Calu3 (cell line): ENCODE measurements at places on chromosomes 7 and 10.

DNA sequence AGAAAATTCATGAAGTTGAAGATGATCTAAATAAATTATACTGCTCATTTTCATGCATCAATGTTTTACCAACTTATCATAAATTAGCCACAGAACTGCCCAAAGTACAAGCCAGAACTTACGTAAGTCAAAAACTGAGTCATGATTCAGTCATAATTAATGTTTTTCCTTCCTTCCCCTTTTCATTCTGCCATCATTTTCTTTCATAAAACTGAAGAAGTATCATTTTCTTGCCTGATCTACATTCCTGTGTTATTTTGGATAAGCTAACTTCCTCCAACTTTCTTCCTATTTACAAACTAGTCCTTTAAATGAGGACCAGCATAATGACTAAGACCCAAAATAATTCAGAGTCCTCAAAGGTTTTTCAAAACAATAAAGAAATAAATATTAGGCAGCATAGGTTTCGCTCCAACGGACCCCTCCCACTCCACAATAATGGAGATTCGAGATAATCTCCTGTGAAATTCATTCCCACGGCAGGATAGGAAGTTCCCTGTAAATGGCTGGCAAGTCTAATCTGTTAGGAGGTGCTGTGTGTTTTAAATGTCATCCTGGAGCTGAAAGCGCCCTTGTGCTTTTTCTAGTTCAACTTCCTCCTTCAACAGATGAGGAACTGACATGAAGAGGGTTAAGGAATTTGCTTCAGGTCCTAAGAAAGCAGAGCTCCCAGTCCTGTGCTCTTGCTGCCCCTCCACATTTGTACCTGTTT lies 218.9 kb downstream of the DOCK4 start:
- DNase-seq = no peak

DNA sequence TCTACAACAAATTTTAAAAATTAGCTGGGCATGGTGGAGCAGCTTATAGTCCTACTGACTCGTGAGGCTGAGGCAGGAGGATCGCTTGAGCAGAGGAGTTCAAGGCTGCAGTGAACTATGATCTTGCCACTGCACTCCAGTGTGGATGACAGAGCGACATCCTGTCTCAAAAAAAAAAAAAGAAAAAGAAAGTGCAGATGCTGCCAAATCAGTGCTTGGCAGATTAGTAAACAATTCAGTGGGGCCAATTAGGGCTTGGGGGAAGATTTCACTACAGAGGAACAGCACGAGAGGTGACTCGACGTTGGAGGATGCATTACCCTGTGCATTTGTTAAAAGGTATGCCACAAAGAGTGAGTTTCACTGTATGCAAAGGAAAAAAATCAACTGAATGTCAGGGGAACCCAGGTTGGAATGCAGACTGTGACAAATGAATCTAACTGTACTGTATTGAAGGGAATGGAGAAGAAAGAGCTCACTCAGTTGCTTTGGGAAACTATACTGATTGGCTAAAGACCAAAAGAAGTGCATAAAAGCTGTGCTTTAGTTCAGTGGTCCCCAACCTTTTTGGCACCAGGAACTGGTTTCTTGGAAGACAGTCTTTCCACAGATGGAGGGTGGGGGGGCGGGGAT lies 31.6 kb downstream of the GARIN1A start:
- no peak for DNase-seq

GRCh38 chr10:17316488-17317170 lies 88.6 kb downstream of the VIM start:
- no peak for DNase-seq

- DNase-seq = no peak
These were observed 103.3 kb upstream of the PFKP start for GRCh38 chr10:2963889-2964631.

DNA sequence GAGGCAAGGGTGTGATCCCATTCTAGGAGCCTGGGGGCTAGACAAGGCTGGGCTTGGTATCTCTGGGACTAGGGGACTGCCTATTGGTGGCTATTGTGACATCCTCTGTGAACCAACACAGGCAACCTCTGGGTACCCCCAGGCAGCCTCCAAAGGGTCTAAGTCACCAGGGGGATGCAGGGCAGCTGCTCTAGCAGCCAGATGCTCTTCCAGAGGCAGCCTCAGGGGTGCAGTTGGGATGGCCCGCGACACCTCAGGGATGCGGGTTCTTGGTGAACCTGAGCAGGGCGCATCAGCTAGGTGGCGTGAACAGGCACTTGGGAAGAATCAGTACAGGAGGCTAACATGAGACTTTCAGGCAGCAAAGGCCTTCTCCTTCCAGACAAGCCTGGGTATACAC lies 1.6 kb upstream of the TMEM120A start:
- DNase-seq = no peak

- DNase-seq = peak; percentile 82
These were observed 14.9 kb downstream of the TRIM56 start for GRCh38 chr7:101099969-101100781.

GRCh38 chr10:116817780-116818343 lies 31.4 kb upstream of the ENO4 start:
- no peak for DNase-seq

GRCh38 chr10:124308811-124309210 lies 109.9 kb downstream of the OAT start:
- DNase-seq = no peak

DNA sequence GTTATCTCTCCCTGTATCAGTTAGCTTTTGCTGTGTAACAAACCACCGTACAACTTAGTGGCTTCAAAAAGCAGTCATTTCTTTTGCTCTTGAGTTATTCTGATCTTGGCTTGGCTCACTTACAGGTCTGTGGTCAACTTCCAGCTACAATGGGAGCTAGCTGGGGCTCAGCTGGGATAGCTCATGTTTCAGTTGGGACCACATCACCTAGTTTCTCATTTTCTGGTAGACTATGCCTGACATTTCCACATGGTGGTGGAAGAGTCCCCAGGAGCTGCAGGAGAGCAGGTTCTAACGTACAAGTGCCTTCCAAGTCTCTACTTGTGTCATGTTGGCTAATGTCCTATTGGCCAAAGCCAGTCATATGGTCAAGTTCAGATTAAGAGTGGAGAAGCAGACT lies 25.8 kb upstream of the PIP4K2A start:
- no peak for DNase-seq

DNA sequence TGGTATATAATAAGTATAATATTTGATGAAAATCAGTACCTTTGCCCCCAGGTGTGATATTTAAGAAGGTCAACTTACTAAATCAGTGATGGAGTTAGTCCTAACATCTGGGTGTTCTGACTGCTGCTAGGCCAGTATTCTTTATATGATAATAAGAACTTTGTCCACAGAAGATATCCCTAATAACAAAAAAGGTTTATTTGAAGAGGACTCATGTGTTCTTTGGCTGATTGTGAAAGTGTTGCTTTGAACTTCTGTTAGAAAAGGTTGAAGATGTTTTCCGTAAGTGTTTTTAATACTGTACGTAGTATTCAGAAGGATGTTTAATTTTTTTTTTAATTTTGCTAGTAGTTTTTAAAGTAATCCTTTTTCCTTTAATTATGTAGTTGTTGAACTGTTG lies 10.2 kb downstream of the PTEN start:
- DNase-seq = no peak

DNA sequence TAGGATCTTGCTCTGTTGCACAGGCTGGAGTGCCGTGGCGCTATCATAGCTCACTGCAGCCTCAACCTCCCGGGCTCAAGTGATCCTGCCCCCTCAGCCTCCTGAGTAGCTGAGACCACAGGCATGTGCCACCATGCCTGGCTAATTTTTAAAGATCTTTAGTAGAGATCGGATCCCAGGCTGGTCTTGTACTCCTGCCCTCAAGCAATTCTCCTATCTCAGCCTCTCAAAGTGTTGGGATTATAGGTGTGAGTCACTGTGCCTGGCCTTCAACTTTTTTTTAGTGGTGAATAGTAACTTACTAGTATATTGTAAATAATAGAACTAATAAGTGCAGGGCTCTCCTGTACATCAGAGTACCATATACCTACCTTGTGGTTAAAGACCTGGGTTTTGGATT lies 52.1 kb upstream of the LMTK2 start:
- no peak for DNase-seq

GRCh38 chr7:143485500-143485899 lies 7.8 kb downstream of the TAS2R41 start:
- no peak for DNase-seq

- DNase-seq = no peak
These were observed 32.3 kb downstream of the CAV1 start for GRCh38 chr7:116557066-116557585.

DNA sequence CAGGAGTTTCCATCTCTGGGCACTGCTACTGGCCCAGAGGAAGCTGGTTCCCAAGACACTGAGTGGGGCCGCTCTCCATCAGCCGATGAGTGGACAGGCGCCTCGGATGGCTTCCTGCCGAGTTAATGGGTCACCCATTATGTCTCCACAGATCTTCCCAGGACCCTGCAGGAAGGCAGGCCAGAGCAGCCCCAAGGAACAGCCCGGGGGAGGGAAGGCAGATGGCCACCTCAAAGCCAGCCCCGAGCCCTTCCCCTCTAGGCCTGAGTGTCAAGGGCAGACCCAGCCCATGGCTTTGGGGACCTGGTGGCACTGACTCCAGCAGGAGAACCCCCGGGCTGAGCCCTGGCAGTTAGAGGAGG lies 3.4 kb upstream of the LFNG start:
- peak; percentile 48 for DNase-seq

- no peak for DNase-seq
These were observed 49.5 kb upstream of the LMTK2 start for GRCh38 chr7:98057157-98057556.

DNA sequence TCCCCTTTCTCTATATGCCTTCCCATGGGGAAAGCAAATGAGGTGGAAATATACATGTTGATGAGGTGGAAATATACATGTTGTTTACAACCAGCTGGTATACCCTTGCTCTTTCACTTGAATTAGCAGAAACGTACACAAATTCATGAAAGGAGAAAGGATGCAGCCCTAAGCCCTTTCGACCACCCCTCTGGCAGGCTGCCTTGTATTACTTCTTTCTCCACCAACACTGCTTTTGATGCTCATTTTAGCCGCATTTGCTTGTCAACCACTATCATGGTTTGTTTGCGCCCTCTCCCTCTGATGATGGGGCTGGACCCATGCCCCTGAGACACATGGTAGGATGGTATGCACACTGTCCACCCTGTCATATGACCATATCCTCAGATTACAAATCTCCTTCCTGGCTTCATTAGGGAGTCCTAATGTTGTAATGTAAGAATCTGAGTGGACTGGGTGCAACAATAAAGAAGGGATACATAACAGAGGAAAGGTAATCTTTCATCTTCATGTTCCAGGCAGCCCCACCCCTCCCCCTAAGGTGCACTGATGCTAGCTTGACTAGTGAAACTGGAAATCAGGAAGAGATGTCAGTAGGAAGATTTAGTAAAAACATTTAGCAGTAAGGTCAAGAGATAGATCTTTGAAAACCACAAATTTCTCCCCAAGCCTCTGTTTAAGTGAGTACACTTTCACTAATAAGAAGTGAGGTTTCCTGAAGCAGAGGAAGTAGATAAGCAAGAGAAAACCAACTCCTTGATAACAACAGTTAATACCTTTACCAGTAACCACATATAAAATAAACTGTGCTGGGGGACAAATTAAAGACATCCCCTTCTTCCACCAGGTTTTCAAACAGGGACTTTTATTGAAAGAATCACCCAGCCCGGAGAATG lies 536.8 kb upstream of the NRP1 start:
- no peak for DNase-seq

DNA sequence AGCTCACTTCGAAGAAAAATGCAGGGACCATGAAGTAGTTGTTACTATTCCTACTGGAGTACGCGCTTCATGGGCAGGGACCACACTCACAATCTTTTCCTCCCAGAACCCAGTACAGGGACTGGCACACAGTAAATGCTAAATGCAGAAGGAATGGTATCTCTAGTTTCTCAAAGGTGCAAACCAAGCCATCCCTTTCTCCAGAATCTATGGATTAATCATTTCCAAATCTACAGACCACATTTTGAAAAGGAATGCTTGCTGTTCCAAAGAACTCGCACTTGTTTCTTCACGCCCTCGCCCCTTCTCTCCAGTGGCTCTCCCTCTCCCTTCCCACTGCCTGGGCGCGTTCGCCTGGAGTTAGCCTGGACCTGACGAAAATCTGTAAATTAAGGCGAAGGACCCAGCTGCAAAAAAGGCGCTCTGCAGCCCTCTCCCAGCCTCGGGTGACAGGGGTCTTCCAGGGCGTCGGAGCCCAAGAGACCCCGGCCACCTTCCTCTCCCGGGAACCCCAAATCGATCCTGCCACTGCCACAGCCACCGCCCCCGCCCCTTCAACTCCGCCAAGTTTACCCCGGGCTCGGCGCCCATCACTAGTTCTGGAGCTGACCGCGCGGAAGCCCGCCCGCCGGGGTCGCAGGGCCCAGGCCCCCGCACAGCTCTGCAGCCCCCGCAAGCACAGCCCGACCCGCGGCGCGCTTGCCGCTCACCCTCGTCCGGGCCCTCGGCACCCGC lies 527 bp downstream of the PDIA4 start:
- no peak for DNase-seq

- no peak for DNase-seq
These were observed 57.1 kb upstream of the DYNC1I1 start for GRCh38 chr7:95715274-95715673.

DNA sequence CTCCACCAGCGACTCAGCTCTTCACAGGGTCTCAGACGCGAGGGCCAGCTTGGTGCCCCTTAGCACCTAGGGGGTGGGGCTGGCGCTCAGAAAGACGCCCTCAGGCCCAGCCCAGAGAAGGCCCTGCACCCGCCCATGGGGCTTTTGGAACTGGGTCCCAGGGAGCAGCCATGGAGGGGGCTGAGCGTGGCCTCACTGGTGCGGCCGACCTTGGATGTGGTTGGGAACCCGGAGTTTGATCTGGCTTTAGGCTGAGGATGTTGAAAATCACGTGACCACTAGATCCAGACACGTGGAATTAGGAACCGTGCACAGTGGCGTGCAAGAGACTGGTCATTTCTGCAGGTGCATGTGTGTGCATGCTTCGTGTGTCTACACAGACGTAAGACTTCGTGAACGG lies 185.4 kb downstream of the DNAJB6 start:
- no peak for DNase-seq

GRCh38 chr7:151541709-151542499 lies 22.2 kb upstream of the RHEB start:
- no peak for DNase-seq

DNA sequence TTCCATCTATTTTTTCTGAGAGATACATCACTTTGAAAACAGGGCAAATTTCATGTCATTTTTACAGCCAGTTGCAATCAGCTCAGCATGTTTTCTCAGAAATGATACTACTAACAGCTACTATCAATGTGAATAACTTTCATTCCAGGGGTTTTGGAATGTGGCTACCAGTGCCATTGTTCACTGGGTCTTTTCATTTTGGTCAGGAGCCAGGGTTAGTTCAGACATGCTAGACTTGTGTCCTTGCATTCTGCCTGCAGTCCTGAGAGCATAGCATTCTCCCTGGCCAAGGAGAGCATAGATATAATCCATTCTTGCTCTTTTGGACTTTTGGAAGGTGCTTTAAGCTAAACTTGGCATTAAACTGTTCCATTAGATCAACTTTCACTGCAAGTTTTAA lies 160.9 kb upstream of the NEBL start:
- DNase-seq = no peak

GRCh38 chr10:126015413-126015812 lies 119.0 kb downstream of the FANK1 start:
- DNase-seq = no peak

GRCh38 chr7:35552691-35553090 lies 142.2 kb downstream of the HERPUD2 start:
- DNase-seq = no peak
